ENCODE measurements at places on chromosomes 6 and 20.
A peak's percentile ranks its signal among the peaks of the same experiment; 100 is the strongest.

- no peak for DNase-seq
These were observed 1274.9 kb upstream of the GJE1 start for GRCh38 chr6:140857739-140858380.

- DNase-seq: no peak
These were observed 65.8 kb downstream of the E2F3 start for GRCh38 chr6:20467437-20467836.

DNA sequence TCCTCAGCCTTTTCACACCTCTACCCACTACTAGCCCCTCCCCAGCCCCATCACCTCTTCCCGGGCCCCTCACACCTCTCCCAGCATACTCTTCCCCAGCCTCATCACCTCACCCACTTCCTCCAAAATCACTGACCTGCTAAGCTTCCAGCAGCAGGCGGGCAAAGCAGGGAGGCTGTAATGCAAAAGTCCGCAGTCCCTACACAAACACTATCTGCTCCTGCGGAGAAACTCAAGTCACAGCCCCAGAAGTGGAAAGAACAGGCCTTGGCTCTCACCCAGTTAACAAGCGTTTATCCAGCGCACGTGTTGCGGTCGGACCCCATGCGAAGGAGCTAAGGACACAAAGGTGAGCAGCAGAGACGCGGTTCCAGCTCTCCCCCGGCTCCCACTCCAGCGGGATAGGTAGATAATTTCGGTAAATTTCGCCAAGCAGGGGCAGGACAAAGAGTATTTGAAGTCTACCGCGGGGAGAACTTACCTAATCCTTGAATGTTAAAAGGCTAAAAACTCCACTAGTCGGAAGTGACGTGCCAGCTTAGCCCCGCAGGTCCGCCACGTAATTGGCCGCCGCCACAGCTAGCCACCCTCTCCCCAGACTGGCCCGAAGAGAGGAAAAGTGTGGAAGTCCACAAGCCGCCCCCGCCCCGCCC lies 728 bp upstream of the TRIM39 start:
- peak; percentile 77 for DNase-seq

DNA sequence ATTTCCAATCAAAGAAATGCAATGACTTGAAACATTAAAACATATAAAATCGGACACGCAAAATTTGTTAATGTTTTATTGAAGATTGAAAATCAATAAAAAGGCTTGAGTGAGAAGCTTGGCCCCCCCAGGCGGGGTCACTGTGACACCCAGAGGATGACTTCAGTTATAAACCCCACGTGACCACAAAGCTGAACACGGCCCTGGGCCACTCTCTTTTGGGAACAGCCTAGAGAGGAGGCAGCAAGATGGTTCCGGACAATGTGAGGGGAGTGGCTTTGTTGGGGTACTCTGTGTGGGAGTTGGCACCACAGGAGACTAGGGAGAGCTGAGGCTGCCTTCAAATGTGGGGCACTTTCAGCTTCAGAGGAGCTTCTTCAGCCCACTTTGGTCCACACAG lies 172.5 kb downstream of the LRFN2 start:
- DNase-seq: no peak

DNA sequence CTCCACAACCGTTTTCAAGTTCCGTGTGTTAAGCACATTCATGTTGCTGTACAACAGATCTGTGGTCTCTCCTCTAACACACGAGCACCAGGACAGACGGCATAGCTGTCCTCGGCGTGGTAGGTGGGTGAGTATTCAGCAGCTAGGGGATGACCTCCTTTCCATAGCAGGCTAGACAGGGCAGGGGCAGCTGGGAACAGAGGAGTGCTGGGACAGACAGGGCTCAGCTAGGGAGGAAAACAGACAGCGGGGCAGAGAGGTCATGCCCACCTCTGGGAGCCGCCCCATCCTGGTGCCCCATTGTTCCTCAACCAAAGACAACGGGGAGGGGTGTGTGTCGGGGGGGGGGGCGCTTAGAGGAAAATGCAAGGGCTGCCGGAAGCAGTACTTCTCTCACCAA lies 271.5 kb upstream of the FOXQ1 start:
- DNase-seq: no peak

- no peak for DNase-seq
These were observed 189.5 kb upstream of the GMDS start for GRCh38 chr6:2434912-2435311.

- DNase-seq: no peak
These were observed 3.4 kb upstream of the DLL1 start for GRCh38 chr6:170294298-170294730.
